ENCODE measurements at places on chromosomes 1 and 21. TPM values are rescaled to one million over a fixed set of nuclear protein-coding genes. Genes with fewer than 3 reads are reported as not detected.

Gene TRAPPC3
- total RNA-seq = 40.1 TPM

Gene DPYD
- 35.8 TPM for total RNA-seq

Gene PDZK1IP1
- 1.9 TPM for total RNA-seq

Gene SMCP
- not detected for total RNA-seq

Gene TDRD5
- under 0.01 TPM for total RNA-seq

Gene CR1L
- under 0.01 TPM for total RNA-seq

Gene DISP3
- under 0.01 TPM for total RNA-seq

Gene MCOLN3
- total RNA-seq = under 0.01 TPM

Gene PPIAL4G
- under 0.01 TPM for total RNA-seq

Gene RHEX
- 46.0 TPM for total RNA-seq

Gene RXFP4
- not detected for total RNA-seq

Gene SPRR4
- not detected for total RNA-seq

Gene KDM5B
- 103 TPM for total RNA-seq

Gene SPATA21
- total RNA-seq = not detected

Gene CD34
- total RNA-seq = 126 TPM

Gene SLC37A1
- 50.9 TPM for total RNA-seq

Gene TNNI3K
- total RNA-seq = 1.3 TPM

Gene RXRG
- total RNA-seq = not detected

Gene SERPINC1
- total RNA-seq = under 0.01 TPM

Gene CYP2J2
- total RNA-seq = 0.54 TPM
